Activated CD4-positive, alpha-beta memory T cell treated with anti-CD3 and anti-CD28 coated beads, Interleukin-2, amount 10 ng/mL, durations not matched to agents 7 days and 5 days (primary cell): ENCODE measurements at places on chromosomes 7 and 10. TPM values are rescaled to one million over a fixed set of nuclear protein-coding genes. Genes with fewer than 3 reads are reported as not detected.
A peak's percentile ranks its signal among the peaks of the same experiment; 100 is the strongest.

- H3K27ac ChIP-seq = no peak overlapping the region
- no peaks in the 10 kb centered on the region for H3K4me1 ChIP-seq
- H3K27me3 ChIP-seq = no peaks in the 10 kb centered on the region
- no peak overlapping the region for H3K4me3 ChIP-seq
Observed at GRCh38 chr7:84529480-84530205, 335.1 kb upstream of the SEMA3A start.

Gene UNCX
- total RNA-seq = not detected

DNA sequence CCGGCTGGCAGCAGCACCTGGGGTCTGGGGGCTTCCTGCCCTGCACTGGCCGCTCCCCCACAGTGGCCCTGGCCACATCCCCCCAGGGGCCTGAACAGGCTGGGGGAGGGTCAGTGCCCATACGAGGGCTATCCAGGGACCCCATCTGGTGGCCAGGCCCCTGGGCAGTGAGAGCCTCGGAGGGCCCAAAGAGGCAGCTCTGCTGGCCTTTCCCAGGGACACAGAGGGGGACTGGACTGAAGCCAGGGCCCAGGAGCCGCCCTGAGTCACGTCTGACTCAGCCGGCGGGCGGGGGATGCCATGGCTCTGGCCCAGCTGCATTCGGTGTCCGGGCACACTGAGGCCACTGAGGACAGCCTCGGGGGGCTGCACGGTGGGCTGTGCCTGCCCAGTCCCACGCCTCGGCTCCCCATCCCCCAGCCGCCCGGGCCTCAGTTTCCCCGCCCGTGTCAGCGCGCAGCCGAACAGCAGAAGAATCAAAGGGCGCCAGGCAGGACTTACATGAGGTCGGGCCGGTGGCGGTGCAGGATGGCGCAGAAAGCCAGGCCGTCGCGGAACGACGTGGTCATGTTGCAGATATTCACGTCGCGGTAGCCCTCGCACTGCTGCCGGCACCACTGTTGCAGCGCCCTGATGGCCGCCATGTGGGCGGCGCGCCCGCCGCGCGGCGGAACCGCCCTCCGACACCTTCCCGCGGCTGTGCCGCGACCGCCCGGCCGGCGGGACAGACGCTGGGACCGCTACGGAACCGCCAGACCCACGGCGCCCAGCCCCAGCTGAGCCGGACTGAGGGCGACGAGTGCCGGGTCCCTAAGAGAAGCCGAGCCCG lies at the start of gene MICALL2:
MICALL2 (minus strand) TSS at position 788 of the 829 bp plus-strand sequence; CDS start at position 644, 144 bp downstream.
- H3K4me3 ChIP-seq = peak within 1 kb of the TSS; percentile 67
- DNase-seq = peak; percentile 27
- H3K4me1 ChIP-seq = peaks cover 7% of the 10 kb centered on the region
- no peaks in the 10 kb centered on the region for H3K27me3 ChIP-seq

Gene CNTNAP2
- total RNA-seq = not detected

- H3K4me1 ChIP-seq = no peaks in the 10 kb centered on the region
- no peak for DNase-seq
- H3K27ac ChIP-seq = no peak overlapping the region
- no peaks in the 10 kb centered on the region for H3K27me3 ChIP-seq
- no peak overlapping the region for H3K4me3 ChIP-seq
- no peaks in the 10 kb centered on the region for H3K36me3 ChIP-seq
Observed at GRCh38 chr7:86788948-86789347, 145.2 kb downstream of the GRM3 start.

DNA sequence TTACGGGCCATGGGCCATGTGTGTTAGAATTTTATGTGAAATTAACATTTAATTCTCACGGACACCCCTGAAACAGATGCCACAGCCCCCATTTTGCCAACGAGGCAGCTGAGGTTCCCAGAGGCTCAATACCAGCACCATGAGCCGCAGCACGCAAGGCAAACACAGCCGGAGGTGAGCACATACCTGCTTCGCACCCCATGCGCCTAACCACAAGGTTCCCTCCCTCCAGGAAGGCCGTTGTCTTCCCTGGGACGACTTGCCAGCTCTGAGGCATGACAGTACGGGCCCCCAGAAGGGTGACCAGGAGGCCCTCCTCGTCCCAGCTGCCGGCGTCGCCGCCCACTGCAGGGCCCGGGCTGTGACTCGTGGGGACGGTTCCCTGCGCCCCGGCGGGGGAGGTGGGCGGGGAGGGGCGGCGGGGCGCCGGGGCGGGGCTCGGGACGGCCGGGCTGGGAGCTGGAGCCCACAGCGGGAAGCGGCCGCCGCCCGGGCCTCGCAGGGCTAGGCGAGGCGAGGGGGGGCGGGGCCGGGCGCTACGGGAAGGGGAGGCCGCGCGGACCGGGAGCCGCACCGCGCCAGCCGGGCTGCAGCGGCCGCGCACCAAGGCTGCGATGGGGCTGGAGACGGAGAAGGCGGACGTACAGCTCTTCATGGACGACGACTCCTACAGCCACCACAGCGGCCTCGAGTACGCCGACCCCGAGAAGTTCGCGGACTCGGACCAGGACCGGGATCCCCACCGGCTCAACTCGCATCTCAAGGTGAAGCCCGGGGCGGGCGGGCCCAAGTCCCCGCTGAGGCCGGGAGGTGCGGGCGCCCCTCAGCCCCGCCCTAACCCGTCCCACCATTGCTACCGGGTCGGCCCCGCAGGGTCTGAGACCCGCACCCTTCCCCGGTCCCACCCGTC lies at the start of gene CAV2:
CAV2 (plus strand) TSS at position 571 of the 910 bp plus-strand sequence; CDS start at position 615, 44 bp downstream.
- peaks cover 61% of the 10 kb centered on the region for H3K27me3 ChIP-seq
- H3K4me1 ChIP-seq = peaks cover 10% of the 10 kb centered on the region
- H3K27ac ChIP-seq = no peak within 1 kb of the TSS
- peak; percentile 18 for DNase-seq

- peak overlapping the region; percentile 48 for H3K4me3 ChIP-seq
- DNase-seq = peak; percentile 21
- peaks cover 27% of the 10 kb centered on the region for H3K4me1 ChIP-seq
Observed at GRCh38 chr7:77157446-77157845, 35.0 kb downstream of the CCDC146 start.

Gene NCF1
- 1.5 TPM for total RNA-seq

GRCh38 chr7:25598765-25599164 lies 370.5 kb upstream of the NPVF start:
- H3K27ac ChIP-seq = no peak overlapping the region
- H3K4me1 ChIP-seq = peaks cover 3% of the 10 kb centered on the region
- H3K27me3 ChIP-seq = peaks cover 14% of the 10 kb centered on the region
- no peak overlapping the region for H3K4me3 ChIP-seq
- no peaks in the 10 kb centered on the region for H3K36me3 ChIP-seq
- DNase-seq = no peak

GRCh38 chr7:87476179-87476557 lies 688 bp upstream of the ABCB4 start:
- no peak overlapping the region for H3K4me3 ChIP-seq
- peaks cover 36% of the 10 kb centered on the region for H3K27me3 ChIP-seq
- H3K4me1 ChIP-seq = peaks cover 8% of the 10 kb centered on the region
- H3K36me3 ChIP-seq = no peaks in the 10 kb centered on the region
- H3K27ac ChIP-seq = no peak overlapping the region

- no peak for DNase-seq
- H3K27me3 ChIP-seq = no peaks in the 10 kb centered on the region
- peaks cover 40% of the 10 kb centered on the region for H3K36me3 ChIP-seq
- no peak overlapping the region for H3K4me3 ChIP-seq
- peaks cover 10% of the 10 kb centered on the region for H3K4me1 ChIP-seq
- no peak overlapping the region for H3K27ac ChIP-seq
Observed at GRCh38 chr10:124987788-124988187, 45.9 kb downstream of the ZRANB1 start.
